COR-L47 (cell line): ENCODE measurements at places on chromosomes 3 and 15.

DNA sequence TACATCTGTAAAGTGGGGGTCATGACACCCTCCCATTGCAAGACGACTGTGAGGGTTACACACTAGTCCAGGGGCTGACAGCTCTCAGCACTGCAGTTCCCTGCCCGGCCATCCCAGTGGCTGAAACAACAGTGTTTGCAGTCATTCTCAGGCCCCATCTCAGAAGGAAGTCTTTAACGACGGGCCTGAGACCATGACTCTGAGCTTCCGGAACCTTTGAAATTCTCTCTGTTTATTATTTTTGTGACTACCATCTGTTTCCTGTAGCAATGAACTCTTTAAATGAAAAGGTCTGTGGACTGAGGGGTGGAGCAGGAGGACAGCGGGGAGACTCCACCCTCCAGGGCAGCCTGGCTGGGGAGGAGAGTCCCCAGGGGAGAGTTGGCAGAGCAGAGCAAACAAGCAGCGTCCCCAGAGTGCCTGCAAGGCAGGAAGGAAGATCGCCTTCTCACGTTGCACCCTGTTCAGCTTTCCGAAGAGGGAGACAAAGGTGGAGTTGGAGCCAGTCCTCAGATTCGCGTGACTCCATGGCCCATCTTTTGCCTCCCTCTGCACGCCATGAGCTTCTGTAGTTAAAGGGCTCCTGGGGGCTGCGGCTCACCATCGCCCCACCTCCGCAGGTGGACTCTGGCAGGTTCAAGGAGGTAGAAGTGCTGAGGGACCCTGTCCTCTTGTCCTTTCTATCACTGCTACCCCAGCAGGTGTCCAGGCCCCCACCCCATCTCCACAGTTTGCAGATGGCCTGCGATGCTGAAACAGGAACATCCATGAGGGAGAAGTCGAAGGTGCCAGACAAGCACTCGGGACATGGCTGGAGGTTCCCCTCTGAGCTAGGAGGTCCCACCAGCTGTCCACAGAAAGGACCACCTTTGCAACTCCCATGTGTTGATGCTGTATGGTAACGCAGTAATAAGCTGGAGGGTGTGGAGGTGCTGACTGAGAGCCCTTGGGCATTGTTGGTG lies 525.8 kb upstream of the PROK2 start:
- peak; percentile 53 for DNase-seq

DNA sequence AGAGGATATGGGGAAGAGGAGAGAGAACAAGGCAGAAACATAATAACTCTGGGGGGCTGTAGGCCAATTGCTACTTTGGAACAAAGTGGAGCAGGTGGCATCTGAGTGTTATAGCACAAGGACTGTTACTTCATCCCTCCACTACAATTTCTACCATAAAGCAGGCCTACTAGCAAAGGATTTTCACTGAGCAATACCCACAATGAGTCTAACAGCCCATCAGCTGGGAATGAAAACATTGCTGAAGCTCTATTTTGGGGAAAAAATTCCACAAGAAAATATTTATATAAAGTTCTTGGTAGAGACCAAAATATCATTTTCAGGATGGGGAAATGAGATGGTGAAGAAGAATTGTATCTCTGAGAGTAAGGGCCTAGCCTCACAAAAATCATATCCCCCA lies 3.6 kb upstream of the SHC4 start:
- no peak for DNase-seq

DNA sequence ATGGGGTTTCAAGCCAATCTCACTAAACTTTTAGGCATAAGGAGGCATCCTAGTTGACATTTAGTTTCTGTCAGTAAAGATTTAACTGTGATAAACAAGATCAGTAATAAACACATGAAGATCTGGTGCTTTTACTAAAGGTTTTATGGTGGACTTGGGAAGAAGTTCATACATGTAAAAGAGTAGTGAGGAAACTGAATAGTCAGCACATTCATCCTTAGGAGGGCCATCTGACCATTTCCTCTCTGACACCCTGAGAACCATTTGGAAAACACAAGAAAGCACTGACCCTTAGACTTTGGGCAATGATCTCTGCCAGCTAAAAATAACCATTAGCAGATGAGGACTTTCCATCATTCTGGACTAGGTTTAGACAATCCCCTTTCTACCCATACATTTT lies 1040.9 kb downstream of the AGBL1 start:
- DNase-seq, result no peak

DNA sequence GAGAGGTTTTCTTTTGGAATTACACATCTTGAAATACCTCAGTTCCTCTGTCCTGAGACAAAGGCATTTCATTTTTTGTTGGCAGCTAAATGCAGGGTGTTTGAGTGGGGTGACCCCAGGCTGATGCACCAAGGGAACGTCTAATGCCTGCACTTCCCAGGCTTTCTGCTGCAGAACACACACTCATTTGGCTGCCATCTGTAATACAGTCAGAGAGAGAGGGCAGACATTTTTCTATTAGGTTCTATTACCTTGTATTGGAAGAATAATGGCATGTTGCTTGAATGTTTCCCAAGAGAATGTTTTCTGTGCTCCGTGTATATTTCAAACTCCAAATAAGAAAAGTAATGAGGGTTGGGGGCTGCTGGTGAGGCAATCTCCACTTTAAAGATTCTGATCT lies 87.1 kb downstream of the PTPRG start:
- DNase-seq, result no peak

- no peak for DNase-seq
Measured at GRCh38 chr3:29582273-29582672, 301.4 kb downstream of the RBMS3 start.

GRCh38 chr15:59190291-59190690 lies 16.4 kb upstream of the LDHAL6B start:
- DNase-seq, result no peak

GRCh38 chr3:29493109-29493508 lies 212.2 kb downstream of the RBMS3 start:
- no peak for DNase-seq

DNA sequence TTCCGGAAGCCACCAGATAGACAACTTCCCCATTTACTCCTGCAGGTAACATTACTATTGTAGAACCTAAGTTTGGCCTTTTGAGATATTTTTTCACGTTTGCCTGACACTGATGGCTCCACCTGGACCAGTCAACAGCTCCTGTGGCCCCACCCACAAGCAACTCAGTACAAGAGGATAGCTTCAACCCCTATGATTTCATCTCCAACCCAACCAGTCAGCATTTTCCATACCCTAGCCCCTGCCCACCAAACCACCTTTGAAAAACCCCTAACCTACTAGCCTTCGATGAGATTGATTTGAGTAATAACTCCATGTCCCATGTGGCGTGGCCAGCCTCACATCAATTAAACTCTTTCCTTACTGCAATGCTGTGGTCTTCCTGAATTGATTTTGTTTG lies 950 bp upstream of the EHHADH start:
- no peak for DNase-seq

DNA sequence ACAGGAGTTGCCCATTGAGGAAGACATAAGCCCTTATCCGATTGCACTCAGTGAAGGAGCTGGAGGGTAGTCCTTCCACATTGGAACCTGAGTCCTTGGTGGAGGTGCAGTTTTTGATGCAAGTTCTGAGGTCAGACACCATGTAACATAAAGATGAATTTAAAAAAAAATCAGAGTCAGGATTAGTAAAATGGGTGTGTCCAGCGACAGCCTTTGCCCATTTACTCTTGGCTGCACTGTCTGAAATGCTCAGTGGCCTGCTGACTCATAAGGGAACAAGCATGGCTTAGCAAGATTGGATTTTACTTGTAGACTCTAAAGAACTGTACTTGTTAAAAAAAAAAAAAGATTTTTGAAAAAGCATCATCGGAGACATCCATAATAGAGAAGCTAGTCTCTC lies 241.1 kb upstream of the TOPAZ1 start:
- DNase-seq, result no peak

DNA sequence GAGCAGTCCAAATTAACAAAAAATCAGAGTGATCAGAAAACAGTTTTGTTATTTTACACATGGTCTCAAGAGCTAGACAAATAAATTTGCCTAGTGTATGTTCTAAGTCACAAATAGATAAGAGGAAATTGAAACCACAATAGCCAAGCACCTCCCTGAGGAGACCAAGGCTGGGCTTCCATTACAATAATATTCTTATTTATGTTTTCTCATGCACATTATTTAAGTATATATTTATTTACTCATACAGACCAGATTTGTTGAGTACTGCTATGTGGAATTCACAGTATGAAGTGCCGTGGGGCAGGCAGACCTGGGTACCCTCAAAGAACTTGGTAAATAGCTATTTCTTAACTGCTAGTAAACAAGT lies 242.3 kb upstream of the ICE2 start:
- no peak for DNase-seq

DNA sequence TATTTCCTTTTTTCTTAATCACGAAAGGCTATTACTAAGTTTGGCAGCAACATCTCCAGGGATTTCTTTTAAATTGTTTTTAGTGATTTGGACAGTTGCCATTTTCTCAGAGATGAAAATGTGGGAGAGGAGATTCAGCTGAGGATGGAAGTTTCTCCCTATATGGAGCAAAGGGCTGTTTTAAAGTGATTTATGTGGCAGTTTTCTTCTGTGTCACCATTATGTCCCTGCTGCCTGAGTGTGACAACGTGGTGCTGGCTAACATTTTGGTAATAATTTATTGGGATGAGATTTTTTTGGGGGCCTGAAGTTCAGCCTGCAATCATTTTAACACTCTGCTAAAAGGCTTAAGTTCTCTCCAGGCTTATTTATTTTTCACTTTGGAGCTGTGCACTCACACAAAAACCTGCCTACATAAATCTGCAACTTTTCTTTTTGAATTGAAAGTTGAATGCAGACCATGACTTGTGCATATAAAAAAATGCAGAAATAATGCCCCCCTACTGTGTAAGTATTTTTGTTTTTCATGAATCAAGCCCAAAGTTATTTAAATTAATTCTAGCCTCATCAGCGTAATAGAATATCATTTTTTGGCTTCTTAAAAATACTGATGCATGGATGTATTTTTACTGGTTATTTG lies 210.9 kb downstream of the ZIC1 start:
- no peak for DNase-seq

DNA sequence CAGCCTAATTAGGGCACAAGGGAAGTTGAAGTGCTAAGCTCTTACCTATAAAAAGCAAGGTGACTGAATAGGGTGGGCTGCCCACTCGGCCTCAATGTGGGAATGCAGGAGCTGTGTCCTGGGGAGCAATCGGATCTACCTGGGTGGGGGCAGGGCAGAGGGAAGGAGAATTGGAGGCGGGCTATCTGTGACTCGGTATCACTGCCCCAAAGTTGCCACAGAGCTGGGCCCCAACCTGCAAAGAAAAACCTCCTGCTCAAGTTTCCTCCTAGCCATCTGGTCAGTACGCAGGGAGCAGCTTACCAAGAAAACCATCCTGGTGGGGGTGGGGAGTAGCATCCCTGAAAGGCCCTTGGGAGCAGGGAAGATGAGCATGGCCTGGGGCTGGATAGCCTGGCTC lies 10.7 kb downstream of the CIB2 start:
- DNase-seq, result no peak

- no peak for DNase-seq
Measured at GRCh38 chr15:36758800-36759199, 179.4 kb downstream of the CDIN1 start.

DNA sequence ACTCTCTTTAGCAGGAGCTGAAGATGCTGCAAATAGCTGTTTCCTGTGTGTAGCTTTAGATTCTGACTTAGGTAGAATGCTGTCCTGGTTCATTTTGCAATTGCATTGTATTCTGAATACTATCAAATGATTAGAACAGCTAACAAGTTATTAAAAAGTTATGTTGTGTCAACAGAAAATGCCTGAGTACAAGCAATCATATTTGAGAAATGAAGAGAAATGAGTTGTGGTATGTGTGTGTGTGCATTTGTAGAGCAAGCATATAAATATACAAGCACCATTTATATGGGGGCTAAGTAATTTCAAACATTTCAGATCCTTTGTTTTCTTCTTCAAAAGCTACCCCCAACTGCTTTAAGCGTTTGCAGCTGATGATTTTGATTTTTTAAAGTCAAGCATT lies 7.8 kb downstream of the ZIC1 start:
- no peak for DNase-seq

DNA sequence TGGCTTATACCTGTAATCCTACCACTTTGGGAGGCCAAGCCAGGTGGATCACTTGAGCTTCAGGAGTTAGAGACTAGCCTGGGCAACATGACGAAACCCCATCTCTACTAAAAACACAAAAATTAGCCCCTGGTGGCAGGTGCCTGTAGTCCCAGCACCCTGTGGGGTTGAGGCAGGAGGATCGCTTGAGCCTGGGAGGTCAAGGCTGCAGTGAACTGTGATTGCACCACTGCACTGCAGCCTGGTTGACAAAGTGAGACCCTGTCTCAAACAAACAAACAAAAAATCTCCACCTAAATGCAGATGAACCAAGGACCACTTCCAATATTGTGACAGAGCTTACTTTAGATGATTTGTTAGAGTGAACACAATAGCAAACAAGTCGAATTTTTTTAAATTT lies 53.7 kb downstream of the TP53BP1 start:
- no peak for DNase-seq

GRCh38 chr15:69857686-69858391 lies 239.9 kb downstream of the TLE3 start:
- DNase-seq, result no peak

- no peak for DNase-seq
Measured at GRCh38 chr3:171011109-171011872, 15.2 kb downstream of the SLC2A2 start.

- peak; percentile 75 for DNase-seq
Measured at GRCh38 chr15:29208352-29208751, 61.3 kb downstream of the NSMCE3 start.

DNA sequence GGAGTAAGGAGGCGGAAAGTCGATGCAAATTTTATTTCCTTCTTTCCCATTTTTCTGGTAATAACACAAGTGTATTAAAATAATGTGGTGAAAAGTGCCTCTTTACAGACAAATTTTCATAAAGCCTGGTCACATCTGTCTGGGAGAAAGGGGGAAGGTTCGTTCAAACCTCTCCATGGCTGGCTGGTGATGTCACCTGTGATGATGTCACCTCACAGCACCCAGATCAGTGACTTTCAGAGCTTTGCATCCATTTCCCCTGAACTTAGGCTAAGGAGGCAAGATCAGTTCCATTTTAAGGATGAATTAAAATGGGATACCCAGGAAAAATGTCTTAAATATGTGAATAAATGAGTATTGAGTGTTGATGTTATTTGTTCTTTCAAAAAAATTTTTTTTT lies 34.1 kb downstream of the ATP10A start:
- DNase-seq, result no peak
